ENCODE measurements at places on chromosomes 2 and 18. TPM values are rescaled to one million over a fixed set of nuclear protein-coding genes. Genes with fewer than 3 reads are reported as not detected.

GRCh38 chr2:233162770-233163169 lies 88.7 kb upstream of the ATG16L1 start:
- no peak for DNase-seq

- DNase-seq = no peak
These were observed 369.1 kb downstream of the SETBP1 start for GRCh38 chr18:45049578-45050319.

DNA sequence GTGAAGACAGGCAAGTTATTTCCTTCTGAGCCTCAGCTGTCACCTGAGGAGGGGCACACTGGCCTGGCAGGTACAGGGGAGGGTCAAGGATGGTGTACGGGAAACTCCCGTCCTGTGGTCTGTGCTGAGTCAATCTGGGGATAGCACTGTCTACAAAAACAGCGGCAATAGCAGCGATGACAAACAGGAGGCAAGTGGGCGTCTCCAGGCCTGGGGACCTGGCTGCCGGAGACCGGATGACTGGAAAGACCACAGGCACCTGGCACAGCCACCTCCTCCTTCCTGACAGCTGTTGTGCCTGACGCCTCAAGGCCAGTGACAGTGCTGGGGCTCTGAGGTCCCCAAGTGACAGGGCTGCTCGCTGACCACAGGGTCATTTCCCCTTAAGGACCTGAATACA lies 202.1 kb upstream of the HS6ST1 start:
- DNase-seq = no peak

- peak; percentile 8 for DNase-seq
These were observed 1.3 kb upstream of the BZW1 start for GRCh38 chr2:200810252-200810997.

DNA sequence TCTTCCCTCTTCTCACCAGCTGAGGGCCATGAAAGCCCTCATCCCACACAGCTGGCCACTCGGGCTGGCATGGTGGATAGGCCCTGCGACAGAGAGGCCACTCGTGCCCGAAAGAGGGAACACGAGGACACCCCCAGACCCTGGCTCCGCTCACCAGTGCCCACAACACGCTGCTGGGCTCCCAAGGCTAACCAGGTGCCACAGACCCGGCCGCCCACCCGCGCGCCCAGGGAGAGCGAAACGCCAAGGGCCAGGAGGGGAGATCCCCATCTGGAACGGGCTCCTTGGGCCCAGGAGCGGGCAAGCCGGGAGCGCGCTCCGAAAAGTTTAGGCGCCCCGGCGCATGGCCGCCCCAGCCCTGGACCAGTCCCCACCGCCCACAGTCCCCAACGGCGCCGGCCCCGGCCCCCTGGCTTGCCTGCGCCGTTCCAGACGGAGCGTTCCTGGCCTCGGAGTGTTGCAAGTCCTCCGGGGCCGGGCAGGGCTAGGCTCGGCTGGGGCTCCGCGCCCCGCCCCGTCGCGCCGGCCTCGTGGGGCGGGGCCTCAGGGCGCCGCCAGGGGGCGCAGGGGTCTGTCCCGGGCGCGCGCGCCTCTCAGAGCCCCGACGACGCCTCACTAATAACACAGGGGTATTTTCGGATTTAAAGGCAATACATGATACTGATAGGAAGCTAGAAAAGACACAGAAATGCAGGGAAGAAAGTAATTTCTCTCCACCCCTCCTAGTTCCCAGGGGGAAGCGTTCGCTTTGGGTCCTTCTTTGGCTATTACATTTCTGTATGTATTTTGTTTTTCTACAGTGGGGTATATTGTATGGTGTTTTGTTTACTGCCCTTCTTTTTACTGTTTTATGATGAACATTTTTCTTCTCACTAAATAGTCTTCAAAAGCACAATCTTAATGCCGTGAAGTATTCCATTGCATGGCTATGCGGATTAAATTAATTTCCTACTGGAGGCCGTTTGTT lies at the start of gene TMBIM1:
Gene TMBIM1 (minus strand): TSS at position 456 of the 967 bp plus-strand sequence. CDS start 10,362 bp downstream, outside the sequence.
- no peak for DNase-seq

GRCh38 chr18:61047794-61048193 lies 285.4 kb upstream of the CDH20 start:
- DNase-seq = no peak

The AQP4 gene
- 0.05 TPM for polyA plus RNA-seq

The CXCR1 gene
- polyA plus RNA-seq = 0.13 TPM

DNA sequence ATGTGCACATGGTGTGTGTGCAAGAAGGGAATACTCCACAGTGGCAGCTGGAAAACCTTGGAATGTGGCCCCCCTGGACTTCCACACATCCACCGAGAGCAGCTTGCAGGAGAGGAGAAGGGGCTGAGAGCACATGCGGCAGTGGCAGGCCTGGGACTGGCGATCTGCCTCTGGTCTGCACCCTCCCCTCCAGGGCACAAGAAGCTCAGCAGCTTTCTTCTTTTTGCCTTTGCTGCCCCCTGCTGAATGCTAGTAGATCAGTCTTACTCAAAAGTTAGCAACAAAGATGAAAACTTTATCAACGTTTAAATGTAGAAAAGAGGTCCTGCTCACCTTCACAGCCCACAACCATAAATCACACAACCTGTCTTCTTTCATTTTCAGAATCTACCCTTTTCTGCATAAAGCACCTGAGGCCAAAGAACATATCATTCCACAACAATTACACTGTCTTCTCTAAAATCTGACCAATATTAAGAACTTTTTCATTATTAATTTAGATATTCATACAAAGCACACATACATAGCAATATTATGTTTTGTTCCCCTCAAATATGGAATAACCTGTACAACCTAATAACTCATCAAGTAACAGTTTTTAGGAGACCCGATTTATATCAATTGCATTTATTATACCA lies 34.6 kb downstream of the TGFBRAP1 start:
- DNase-seq = no peak

DNA sequence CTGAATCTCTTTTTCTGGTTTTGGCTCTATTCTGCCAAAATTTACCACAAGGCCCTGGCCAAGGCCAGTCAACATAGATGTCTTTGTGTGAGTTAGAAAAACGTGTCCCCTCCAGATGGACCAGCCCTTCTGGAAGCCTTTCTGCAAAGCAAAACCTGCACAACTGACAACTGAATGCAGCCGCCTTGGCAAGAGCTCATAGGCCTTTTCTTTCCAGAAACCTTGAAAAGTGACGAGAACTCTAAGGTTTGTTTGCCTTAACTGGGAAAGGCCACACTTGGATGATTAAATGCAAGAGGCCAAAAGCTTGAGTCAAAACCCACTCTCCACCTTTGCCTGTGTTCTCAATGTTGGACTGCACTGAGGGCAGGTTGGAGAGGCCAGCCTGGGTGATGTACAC lies 103.9 kb downstream of the COLEC12 start:
- no peak for DNase-seq

DNA sequence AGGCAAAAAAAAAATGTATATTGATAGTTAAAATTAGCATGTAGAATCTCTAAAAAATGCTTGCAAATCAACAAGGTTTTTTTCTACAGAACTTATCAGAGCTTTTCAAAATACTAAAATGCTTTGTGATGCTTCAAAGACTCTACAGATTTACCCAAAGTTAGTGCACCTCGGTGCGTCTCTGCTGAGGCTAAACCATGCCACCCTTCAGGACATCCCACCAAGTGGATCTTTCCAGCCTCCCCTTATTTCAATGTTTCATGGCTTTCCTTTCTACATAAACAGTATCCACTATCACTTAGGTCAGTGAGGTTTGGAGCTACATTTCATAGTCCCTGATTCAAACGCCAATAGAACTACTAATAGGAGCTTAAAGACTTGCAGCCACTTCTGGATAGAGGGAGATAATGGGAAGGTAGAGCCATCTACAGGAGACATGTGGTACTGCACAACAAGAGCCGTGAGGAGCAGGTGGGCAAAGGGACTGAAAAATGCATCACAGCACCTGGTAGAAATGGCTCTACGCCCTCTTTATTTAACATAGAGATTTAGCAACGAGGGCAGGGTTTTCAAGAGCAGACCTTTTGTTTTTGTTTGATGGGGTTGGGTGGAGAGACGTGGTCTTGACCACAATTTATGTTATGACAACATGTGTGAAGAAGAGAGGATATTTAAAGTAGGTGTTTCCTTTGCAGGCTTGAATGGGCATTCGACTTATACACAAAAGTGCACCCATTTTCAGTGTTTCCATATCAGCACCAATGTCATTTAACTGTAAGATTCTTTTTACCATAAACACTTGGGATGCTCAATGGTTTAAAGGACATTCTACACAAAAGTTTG lies 56.1 kb upstream of the SLC35G4 start:
- DNase-seq = peak; percentile 23

- no peak for DNase-seq
These were observed 37.5 kb upstream of the PPM1B start for GRCh38 chr2:44131177-44131576.

- no peak for DNase-seq
These were observed 65.4 kb upstream of the VRK2 start for GRCh38 chr2:57981083-57981768.

The ADAM17 gene
- 10.4 TPM for polyA plus RNA-seq

DNA sequence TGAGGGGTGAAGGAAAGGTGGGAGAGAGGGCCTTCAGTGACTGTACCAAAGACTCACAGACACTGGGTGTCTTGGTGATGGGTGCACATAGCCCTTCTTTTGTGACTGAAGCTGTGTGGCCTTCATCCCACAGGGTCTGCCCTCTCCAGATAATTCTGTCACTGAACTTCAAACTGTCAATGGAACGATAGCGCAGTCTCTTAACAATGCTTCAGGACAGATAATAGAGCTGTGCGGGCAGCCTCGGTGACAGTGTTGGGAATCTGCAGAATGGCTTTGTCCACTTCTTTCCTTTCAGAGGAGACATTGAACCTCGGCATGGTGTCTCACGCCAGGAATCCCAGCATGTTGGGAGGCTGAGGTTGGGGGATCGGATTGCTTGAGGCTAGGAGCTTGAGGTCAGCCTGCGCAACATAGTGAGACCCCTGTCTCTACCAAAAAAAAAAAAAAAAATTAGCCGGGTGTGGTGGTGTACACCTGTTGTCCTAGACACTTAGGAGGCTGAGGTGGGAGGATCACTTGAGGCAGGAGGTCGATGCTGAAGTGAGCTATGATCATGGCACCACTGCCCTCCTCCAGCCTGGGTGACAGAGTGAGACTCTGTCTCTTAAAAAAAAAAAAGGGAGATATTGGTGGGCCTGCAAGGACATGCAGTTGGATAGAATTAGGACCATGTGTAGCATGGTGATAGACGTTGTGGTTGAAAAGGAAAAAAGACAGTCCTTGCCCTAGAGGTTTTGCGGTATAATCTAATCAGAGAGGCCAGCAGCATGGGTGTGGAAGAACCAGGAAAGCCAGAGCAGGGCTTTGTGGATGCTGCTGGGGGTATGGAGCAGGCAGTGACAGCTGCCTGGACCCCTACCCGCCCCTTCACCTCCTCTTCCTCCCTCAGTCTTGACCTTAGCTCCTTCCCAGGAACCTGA lies 91.4 kb downstream of the LDLRAD4 start:
- DNase-seq = no peak

The SERPINB10 gene
- polyA plus RNA-seq = not detected

The DES gene
- 8,236 TPM for polyA plus RNA-seq

DNA sequence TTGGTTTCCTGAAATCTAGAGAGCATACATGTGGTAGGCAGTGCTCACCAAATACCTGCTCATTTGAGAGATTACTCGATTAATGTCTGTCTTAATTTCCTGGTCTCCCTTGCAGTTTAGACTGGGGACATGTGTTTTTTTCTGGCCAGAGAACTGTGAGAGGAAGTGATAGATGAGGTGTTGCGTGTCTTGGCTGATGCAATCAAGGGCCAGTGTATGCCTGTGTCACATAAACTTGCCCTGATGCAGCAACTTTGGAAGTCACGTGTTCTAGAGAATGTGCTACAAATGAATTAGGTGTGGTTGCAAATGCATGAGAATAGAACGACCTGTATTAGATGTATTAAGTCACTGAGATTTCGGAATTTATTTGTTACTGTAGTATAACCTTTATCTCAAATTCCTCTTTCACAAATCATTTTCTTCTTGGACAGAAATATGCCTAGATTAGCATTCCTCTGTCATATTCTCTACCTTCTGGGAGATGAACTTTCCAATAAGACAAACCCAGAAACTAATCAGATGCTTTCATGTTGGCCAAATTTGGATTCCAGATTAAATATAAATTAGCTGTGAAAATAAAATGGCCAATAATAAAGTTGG lies 9.9 kb upstream of the IL1A start:
- DNase-seq = no peak

- DNase-seq = no peak
These were observed 56.9 kb downstream of the COMMD1 start for GRCh38 chr2:61962095-61962984.

- no peak for DNase-seq
These were observed 2.6 kb downstream of the SLC66A2 start for GRCh38 chr18:79948719-79949411.

GRCh38 chr2:65227456-65228262 lies at the start of gene ACTR2:
TSS of gene ACTR2 (plus strand) at chr2:65227831. CDS start at chr2:65227910, 79 bp downstream.
- DNase-seq = peak; percentile 91

The LINC00305 gene
- not detected for polyA plus RNA-seq

The SALL3 gene
- 0.60 TPM for polyA plus RNA-seq

GRCh38 chr2:237581751-237582746 lies 8.5 kb downstream of the RAB17 start:
- DNase-seq = peak; percentile 41

GRCh38 chr18:21522530-21522929 lies 78.0 kb downstream of the ESCO1 start:
- no peak for DNase-seq

The IL1A gene
- 1.3 TPM for polyA plus RNA-seq

The TRIB2 gene
- 27.5 TPM for polyA plus RNA-seq

The VWA3B gene
- polyA plus RNA-seq = 0.11 TPM

DNA sequence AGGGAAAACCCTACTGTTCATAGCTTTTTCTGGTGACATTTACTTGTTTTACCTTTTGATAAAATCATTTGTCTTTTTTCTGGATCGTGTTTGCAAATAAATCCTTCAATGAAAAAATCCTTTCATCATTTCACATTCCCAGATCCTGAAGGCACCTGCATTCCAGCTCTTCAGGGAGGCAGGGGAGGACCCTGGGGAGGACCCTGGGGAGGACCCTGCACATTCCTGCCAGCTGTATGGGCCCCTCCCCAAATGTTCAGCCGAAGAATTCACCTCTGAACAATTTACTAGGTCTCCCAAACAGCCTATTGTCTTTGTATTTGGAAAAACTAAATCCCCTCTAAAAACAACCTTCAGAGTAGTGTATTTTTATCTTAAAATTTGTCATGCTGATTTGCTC lies 558.4 kb upstream of the ID2 start:
- no peak for DNase-seq

DNA sequence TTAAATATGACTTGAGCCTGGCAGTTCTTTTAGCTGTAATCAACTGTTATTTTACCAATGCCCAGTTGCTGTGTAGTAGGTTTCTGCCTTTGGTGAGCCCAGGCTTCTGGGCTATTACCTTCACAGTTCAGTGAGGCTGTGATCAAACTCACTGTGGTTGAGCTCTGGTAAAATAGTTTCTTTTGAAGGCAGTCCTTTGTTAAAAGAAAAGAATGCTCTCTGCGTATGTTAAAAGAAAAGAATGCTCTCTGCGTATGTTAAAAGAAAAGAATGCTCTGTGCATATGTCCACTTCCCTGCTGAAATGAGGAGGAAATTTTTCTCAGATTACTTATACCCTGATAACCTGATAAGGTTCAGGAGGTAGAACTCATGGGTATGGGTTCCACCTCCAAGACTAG lies 244.3 kb downstream of the RNF144A start:
- DNase-seq = no peak
